GM20000 (cell line): ENCODE measurements at places on chromosomes 12 and 14.

DNA sequence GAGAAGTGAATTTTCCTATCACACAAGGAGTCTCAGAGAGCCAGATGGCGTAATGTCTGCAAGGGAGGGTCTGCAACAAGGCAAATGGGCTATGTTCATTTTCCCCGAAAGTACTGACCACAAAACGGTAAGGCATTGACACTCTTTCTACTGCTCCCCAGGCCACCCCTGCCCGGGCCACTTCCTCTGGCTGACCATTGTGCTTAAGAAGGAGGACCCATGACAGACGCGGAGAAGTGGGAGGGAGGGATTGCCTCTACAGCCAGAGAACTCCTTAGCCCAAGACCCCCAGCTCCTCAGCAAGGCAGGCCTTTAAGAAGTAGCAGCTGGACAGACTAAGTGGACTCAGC is 1.2 kb downstream of the NCKAP5L start:
- no peak for DNase-seq

DNA sequence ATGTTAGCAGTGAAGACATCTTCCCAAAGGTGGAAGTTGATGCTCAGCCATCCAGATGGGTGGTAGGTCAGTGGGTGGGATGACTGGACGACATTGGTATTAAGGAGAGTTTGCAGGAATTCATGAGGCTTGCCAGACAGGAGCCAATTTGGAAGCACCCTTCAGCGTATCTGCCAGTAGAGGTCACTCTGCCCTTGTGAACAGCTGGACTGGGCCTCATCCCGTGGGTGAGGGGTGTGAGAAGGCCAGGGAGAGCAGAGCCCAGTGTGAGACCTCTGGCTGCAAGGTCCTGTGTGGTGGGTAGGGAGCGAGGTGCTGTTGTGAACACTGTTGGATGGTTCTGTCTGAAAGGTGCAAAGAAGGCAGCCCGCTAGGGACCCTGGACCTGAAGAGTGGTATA is 37.7 kb downstream of the SLC5A8 start:
- DNase-seq = peak; percentile 7

GRCh38 chr12:78210894-78211302 is 380.2 kb downstream of the NAV3 start:
- DNase-seq = no peak

DNA sequence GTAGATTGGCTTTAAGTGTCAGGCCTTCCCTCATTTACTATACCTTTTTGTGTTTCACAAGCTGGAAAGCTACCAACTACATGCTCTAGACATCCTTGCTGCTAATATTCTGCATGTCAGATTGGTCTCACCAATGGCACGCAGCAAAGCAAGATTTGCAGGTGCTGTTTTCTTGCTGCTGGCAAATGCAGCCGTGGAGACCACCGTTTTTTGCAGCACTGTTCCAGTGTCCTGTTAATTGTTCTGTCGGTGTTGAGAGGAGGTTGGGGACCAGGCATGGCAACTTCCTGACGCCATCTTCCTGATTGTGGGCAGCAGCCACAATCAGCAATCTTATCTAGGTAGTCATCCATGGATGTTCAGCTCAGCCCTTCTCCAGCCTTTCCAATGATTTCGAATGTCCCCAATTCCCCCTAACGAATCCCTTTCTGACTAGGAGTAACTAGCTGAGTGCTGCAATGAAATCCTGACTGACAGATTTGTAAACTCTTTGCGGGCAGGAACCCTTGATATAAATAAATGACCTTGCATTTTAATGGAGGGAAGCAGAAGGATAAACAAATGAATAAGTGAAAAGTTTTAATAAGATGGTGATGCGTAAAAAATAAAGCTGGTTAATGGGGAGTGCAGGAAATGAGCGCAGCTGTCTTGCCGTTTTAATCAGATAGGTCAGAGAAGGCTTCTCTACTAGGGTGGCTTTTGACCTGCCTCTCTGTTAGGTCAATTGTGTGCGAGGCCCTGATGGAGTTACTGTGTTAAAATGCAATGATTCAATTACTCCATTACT is 574 bp upstream of the CRADD start:
- DNase-seq = no peak

GRCh38 chr12:45978108-45978507 is 12.3 kb downstream of the SCAF11 start:
- DNase-seq = no peak

GRCh38 chr12:131153956-131154355 is 200.2 kb downstream of the ADGRD1 start:
- DNase-seq = no peak

- no peak for DNase-seq
These were observed 199.9 kb downstream of the CCDC91 start for GRCh38 chr12:28390206-28390605.

DNA sequence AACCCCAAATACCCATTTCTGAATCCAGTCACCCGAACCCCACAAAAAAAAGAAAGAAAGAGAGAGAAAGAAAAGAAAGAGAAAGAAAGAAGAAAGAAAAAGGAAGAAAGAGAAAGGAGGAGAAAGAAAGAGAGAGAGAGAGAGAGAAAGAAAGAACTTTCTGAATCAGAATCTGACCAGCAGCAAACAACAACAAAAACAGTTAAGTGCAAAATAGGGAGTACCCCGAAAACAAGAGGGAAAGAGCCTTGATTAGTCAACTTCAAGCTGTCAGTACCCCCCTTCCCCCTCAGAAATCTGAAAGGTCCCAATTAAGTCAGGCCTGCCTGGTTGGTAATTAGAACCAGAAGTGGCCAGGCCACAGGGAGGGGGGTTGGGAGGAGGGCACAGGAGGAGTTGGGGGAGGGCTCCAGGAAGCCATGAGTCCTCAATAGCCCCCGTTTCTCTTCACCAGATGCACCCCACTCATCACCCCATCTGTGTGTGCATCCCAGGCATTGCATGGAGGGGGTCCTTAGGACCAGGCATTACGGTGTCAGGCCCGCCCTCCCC is 9.8 kb downstream of the RARG start:
- peak; percentile 55 for DNase-seq

- DNase-seq = no peak
These were observed 21.9 kb downstream of the CEP170B start for GRCh38 chr14:104886690-104887622.

GRCh38 chr12:16385782-16386646 is 38.6 kb downstream of the MGST1 start:
- DNase-seq = no peak

DNA sequence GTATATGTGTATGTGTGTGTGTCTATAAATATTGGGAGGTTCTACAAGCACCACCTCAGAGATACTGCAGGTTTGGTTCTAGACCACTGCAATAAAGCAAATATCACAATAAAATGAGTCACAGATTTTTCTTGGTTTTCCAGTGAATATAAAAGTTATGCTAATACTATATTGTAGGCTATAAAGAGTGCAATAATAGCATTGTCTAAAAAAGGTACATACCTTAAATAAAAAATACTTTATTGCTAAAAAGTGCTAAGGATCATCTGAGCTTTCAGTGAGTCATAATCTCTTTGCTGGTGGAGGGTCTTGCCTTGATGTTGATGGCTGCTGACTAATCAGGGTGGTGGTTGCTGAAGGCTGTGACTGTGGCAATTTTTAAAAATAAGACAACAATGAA is 111.1 kb downstream of the VEZT start:
- DNase-seq = no peak

GRCh38 chr12:103241184-103241583 is 254.6 kb downstream of the C12orf42 start:
- DNase-seq = no peak

DNA sequence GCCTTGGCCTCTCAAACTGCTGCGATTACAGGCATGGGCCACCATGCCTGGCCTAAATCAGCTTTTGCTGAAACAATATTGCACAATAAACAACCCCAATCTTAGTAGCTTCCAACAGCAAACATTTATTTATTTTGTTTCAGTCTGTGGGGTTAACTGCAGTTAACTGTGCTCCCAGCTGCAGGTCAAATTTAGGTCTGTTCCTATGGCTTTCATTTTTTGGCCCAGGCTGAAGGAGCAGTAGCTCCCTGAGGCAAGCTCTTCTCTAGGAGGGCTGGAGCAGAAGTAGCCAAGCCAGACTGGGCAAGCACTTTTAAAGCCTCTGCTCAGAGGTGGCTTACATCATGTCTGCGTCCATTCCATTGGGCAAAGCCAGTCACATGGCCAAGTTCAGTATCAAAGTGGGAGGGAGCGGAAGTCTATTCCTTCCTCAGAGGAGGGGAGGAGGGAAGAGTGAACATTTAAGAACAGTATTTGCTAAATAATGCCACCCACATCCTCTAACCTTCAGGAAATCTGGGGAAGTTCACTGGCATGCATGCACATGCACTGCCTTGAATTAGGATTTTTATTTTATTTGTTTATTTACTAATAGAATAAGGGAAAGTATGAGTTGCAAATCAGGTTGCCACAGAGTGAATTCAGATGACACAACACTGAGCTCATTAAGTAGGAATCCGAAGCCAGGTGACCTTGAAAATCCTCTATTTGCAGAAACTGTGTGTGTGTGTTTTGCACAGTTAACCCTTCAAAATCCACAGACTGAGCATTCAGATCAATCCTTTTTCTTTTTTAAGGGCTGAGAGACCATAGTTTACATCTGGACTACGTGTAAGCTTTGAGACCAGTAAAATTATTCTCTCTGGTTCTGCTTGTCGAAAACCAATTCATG is 122.0 kb upstream of the SEL1L start:
- no peak for DNase-seq

DNA sequence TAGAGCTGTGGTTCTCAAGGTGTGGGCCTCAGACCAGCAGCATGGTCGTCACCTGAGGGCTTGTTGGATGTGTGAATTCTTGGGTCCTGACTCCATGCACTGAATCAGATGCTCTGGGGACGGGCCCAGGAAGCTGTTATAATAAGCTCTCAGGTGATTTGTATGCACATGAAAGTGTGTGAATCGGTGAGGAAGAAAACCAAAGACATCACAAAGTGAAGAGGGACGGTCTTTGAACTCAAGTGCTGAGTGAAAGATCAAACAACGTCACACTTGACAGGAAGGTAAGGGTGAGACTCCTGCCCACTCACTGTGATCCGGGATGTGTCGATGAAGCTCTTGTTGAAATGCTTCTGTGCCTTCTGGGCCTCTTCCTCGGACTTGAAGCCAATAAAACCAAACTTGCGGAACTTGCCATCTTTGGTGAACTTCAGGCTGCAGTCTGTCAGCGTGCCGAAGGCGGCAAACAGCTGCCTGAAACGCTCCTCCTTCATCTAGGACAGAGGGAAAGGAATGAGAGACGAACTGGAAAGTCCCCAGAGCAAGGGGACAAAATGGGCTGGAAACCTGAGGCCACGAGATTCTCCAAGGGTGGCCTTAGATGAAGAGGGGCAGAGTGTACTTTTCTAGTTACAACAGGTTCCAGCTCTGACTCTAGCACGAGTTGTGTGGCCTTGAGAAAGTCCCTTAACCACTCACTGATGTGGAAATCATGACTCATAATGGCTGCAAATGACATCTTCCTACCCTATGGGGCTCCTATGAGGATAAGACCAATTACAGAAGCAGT is 4.0 kb downstream of the RBM19 start:
- DNase-seq = peak; percentile 65

DNA sequence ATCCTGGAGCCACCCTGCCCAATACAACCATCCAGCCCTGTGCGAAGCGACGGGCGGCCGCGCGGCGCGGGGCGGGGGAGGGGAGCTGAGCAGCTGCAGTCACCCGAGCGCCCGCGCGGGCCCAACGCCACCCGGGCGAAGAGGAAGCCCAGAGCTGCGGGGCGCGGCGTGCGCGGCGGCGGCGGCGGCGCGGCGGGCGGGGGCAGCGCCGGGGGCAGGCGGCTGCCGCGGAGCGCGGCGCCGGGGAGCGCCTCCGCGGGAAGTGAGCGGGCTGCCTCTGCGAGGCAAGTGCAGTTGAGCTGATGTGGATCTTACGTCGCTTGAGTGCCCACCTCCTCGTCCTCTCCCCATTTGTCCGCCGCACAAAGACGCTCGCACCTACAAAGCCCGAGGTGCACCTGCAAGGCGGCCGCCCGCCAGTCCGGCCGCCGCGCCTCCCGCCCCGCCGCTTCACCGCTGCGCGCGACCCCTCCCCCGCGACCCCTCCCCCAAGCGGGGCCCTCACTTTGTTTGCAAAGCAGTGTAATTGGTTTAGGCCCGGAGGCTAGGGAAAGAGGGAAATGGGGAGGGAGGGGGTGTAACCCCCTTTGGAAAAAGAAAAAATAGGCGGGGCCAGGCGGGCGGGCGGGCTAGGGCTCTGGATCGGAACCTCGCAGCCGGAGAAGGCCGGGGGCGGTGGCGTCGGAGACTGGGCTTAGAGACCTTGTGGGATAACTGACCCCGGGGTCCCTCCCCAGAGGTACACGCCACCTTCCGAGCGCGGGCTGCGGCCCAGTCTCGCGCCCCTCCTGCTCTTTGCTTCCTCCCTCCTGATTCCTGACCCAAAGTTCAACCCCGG is at the start of the genes FOXA1 and TTC6:
FOXA1 (minus strand) TSS at position 279 of the 838 bp plus-strand sequence; CDS start at position 2, 277 bp downstream.
TTC6 (plus strand) TSS at position 659 of the 838 bp plus-strand sequence. CDS start 26,436 bp downstream, outside the sequence.
- no peak for DNase-seq

DNA sequence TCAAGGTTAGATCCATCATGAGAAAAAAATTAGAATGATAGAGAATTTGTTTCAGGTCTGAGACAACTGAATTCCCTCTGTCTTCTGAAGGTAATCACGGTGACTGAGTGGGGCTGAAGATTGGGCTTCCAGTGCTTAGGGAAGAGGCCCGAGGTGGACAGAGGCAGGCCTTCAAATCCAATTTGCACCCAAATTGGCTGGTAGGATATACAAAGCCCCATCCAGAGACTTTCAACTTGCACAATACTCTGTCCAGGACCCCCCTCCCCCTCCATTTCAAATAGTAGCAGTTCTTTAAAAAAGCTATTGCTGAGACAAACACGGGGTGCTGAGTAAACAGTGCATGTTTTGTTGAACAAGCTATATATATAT is 3.6 kb upstream of the FOXG1 start:
- peak; percentile 5 for DNase-seq

GRCh38 chr12:71710276-71711125 is 24.6 kb downstream of the TMEM19 start:
- DNase-seq = no peak

DNA sequence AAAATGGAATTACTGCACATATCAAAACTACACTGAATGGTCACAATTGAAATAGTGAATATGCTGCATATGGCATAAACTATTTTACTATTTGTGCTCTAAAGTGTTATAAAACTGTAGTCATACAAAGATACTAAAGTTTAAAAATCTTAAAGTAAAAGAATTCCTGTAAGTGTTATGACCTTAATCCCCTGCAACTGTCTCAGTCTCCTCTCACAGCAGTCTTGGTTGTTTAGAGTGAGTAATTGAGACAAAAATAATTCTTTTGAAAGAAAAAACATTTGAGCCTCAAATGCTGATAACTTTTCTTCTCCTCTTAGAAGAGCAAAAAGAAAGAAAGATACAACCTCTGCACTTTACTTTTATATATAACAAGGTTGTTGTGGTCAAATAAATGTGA is 99.9 kb downstream of the SYT1 start:
- no peak for DNase-seq

- no peak for DNase-seq
These were observed 206.4 kb upstream of the GRIP1 start for GRCh38 chr12:66885115-66885875.

DNA sequence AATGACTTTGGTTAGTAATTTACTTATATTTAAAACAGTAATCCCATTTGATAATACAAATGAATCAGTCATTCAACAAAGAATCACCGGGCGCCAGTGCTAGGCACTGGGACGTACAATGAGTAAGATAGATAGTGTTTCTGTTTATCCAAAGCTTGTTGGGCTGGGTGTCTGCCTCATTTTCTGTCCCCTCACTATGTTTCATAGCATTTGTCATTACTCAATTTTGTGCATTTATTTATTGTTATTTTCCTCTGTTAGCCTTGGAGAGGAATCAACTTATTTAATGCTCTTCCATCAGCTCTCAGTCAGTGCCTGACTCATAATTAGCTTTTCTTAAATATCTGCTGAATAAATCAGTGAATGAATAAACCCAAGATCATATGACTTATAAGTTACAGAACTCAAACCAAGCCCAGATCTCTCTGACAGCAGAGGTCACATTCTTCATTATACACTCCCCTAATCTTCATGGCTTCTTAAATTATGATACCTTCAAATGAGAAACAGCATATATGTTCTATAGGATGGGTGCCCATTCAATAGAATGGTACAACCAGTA is 86.2 kb downstream of the TSPAN8 start:
- DNase-seq = no peak
